ENCODE measurements at places on chromosomes 16 and 17.
A peak's percentile ranks its signal among the peaks of the same experiment; 100 is the strongest.

- DNase-seq = no peak
Measured at GRCh38 chr16:3690980-3691720, 26.2 kb downstream of the TRAP1 start.

- no peak for DNase-seq
Measured at GRCh38 chr17:55159251-55159650, 105.5 kb upstream of the HLF start.

DNA sequence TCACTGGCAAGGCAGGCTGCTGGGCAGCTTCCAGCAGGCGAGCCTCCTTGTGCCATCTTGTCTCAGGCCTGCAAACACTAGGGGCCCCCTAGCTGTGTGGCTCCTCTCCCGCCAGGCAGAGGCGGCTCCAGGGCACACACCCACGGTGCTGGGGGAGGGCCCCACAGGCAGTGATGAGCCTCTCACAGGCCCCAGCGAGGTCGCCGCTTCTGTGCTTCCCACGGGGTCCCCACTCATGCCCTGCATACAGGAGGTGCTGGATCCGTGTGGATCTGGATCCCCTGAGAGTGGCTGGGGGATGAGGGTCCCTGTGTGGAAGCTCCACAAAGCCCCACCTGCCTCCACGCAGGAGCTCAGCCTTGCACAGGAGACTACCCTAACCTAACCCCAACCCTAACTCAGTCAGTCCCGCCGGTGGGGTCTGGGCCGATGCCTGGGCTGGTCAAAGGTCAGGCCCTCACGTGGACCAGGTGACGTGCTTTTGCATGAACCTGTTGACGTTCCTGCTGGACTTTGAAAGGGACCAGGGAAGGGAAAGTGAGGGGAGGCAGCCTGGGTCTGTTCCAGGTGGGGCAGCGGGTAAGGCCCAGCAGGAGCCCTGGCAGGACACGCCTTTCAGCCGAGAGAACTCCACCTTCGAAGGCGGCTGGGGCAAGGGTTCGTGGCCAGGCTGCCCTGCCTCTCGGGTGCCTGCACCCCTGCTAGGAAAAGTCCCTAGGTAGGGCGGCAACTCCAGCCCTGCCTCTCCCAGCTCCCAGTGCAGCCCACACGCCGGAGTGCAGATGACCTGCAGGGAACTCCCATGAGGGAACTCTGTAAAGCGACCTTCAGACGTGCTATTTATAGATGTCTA is 5.2 kb downstream of the SECTM1 start:
- no peak for DNase-seq

- peak; percentile 60 for DNase-seq
Measured at GRCh38 chr16:84277244-84277823, 17.3 kb upstream of the WFDC1 start.

GRCh38 chr17:39014795-39015545 is 47.8 kb upstream of the FBXO47 start:
- no peak for DNase-seq

DNA sequence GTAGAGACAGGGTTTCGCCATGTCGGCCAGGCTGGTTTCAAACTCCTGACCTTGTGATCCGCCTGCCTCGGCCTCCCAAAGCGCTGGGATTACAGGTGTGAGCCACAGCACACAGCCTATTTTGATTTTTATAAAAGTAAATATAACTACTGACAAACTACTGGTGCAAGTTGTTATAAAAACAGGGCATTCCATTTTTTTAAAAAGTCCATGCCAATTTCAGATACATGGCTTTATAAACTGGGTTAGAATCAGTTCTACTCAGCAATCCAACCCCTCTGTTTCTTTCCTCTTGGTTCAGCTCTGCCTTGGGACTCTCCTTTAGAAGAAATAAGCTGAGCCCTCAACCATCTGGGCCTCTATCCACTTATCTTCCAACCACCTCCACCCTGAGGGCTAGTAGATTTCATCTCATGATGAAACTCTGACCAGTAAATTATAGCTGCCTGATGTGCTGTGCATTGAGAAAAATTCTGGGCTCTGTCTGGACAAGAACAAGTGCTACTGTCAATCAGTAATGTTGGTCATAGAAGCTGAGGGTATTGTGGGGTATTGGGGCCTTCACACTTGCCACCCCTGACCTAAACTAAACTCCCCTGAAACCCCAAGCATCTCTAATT is 10.2 kb downstream of the RANBP10 start:
- DNase-seq = no peak

DNA sequence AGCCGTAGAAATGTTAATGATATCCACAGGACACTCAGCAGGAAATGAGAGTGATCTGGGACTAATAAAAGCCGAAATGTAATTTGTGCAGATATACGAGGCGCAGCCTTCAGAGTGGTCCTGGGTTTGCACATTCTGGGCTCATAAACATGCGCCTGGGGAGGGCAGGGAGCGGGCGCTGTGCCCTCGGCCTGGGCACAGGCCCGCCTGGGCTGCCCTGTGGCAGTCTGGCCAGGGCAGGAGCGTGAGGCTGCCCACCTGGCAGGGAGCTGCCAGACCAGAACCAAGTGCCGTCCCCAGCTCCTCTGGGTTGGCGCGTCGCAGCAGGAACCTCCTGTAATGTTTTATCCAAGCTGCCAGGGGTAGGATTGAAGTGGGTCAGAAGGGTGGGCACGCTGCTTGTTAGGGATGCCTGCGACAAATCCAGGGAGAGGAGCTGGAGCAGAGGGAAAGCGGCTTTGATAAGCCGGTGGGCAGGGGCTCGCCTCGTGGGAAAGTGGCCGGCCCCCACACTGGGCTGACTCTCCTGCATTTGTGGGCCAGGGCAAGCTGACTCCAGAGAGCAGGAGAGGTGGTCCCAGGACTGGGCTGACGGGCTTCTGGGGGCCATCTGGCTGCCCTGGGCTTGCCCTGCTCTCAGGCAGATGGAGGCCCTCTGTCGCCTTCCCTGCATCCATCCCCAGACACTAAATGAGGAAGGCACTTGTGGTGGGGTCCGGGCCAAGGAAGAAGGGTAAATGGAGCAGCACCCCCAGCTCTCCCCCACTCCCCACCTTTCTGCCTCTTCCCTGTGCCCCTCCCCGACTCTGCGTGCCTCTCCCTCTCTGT is 45.9 kb downstream of the SREBF1 start:
- DNase-seq = no peak

GRCh38 chr17:58527949-58528348 is 13.5 kb upstream of the MTMR4 start:
- no peak for DNase-seq

- DNase-seq = no peak
Measured at GRCh38 chr16:53022374-53022773, 30.3 kb downstream of the CHD9NB start.

DNA sequence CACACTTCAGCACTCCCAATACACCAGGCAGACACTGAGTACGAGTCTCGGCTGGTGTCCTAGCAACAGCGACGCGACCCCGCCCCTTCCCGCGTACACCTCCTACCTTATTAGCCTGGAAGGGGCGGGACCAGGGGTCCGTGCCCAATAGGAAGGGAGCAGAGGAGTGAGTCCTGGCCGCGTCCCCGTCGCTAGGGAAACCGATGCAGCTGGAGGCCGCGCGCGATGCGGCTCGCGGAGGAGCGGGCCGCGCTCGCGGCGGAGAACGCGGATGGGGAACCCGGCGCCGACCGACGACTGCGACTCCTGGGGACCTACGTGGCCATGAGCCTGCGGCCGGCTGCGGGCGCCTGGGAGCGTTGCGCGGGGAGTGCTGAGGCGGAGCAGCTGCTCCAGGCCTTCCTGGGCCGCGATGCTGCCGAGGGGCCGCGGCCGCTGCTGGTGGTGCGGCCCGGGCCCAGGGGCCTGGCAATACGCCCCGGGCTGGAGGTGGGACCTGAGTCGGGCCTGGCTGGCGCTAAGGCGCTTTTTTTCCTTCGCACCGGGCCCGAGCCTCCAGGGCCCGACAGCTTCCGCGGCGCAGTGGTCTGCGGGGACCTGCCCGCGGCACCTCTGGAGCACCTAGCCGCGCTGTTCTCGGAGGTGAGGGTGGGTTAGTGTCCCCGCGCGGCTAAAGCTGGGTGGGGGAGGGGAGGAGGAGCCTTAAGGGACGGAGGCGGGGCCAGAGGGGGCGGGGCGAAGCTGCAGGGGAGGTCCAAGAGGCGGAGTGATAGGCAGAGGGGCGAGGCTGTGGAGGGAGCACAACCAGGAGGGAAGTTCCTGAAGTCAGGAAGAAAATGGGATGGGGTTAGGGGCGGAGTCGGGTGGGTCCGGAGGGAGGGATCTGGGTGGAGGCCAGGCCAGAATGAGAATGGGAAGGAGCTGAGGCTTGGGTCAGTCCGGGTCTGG is at the start of gene DNAH9:
Gene DNAH9 (plus strand): TSS at position 197 of the 948 bp plus-strand sequence. CDS start 29 bp downstream, at position 226.
- DNase-seq = no peak

All from activated CD4-positive, alpha-beta T cell treated with anti-CD3 and anti-CD28 coated beads for 24 hours (primary cell).